KG1 (cell line): ENCODE measurements at places on chromosomes 4 and X.

- no peak for DNase-seq
These were observed 2547.7 kb downstream of the ARAP2 start for GRCh38 chr4:33696586-33696985.

GRCh38 chr4:174672276-174672675 is 150.0 kb upstream of the HPGD start:
- DNase-seq = no peak

GRCh38 chr4:174813292-174813691 is 15.8 kb downstream of the GLRA3 start:
- no peak for DNase-seq

- no peak for DNase-seq
These were observed 75.3 kb upstream of the FTHL17 start for GRCh38 chrX:31147175-31147574.

DNA sequence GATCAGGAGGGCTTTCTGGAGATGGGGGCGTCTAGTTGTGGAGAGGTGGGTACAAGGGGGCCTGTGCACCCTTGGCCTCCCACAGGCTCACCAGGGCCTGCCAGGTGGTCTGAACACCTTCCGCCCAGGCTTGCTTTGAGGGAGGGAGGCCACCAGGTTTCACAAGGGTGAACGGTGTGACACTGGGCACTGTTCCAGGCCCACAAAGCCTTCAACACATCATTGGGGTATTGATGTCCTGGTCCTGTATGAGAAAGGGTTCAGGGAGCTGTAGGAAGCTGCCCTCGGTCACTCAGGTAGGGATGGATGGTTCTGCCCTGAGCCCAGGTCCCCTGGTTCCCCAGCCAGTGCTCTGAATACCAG is 6.0 kb downstream of the HTRA3 start:
- no peak for DNase-seq

GRCh38 chrX:13598877-13599276 is 29.5 kb downstream of the EGFL6 start:
- DNase-seq = no peak

GRCh38 chr4:86498863-86499166 is 95.3 kb upstream of the PTPN13 start:
- DNase-seq = no peak

GRCh38 chr4:80831383-80832361 is 198.8 kb upstream of the BMP3 start:
- DNase-seq = no peak

- no peak for DNase-seq
These were observed 89.9 kb upstream of the FAT1 start for GRCh38 chr4:186813377-186814068.

DNA sequence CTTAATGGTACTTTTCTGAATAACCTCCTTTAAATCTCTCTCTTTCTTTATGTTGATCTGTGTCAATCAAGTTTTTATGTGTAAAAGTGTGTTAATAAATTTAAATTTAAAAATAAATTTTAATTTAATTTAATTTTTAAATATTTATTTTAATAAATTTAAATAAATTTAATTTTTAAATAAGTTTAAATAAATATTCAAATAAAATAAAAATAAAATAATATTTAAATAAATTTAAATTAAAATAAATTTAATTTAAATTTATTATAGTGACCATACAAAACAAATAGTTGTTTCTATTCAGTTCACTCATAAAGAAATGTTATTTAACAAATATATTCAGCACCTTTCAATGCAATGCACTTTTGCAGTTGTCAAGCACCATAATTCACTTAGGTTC is 146.9 kb downstream of the GRID2 start:
- DNase-seq = no peak

DNA sequence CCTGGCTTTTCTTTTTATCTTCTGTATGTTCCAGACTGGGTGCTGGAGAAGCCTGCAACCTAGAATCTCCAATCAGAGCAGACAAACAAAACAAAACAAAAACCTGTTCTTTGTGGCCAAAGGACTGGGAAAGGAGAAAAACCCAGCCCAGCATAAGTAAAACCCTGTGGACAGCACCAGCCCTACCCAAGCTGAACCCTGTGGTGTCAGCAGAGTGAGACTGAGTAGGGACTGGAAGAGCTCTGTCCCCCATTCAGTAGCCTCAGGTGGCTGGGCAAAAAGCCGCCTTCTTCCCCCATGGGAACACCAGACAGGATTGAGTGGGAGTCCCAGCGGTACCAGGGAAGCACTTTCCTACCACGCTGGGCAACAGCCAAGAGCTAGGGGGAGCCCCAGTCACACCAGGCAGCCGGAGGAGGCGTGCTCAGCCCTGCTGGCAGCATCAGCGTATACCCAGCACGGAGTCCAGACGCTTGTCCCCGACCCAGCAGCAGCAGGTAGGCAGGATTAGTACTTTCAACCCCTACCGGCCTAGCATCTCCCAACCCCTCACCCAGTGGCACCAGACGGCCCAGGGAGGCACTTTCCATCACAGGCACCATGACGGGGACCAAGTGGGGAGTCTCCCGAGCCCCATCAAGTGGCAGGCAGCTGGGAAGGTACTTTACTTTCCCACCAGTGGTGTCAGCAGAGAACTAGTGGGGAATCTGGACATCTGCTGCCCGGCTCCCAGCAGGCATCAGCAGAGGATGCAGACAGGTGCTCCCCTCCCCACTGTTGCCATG is 8.6 kb upstream of the JADE3 start:
- peak; percentile 0 for DNase-seq

GRCh38 chrX:50768801-50769200 is 45.2 kb downstream of the SHROOM4 start:
- no peak for DNase-seq
